Stimulated activated CD4-positive, alpha-beta T cell treated with anti-CD3 and anti-CD28 coated beads, Interleukin-4, amount 100 ng/mL, for 1 hour (primary cell): ENCODE measurements at places on chromosomes 3 and 15.
A peak's percentile ranks its signal among the peaks of the same experiment; 100 is the strongest.

DNA sequence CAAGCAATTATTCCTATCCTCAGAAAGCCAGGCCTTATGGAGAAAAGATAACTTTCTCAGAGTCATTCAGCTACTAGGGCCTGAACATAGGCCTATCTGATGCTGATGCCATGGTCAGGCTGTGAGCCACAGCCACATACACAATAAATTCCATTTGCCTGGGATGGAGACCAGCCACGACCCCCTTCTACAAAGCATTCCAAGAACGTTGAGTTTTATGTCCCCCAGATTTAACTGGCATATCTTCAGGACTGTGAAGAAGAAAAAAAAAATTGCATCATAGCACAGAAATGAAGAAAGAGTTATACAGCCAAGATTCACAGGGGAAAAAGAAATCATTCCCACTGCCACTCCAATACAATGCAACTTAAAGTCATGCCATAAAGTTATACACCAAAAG is 100.0 kb downstream of the THBS1 start:
- no peak for DNase-seq

DNA sequence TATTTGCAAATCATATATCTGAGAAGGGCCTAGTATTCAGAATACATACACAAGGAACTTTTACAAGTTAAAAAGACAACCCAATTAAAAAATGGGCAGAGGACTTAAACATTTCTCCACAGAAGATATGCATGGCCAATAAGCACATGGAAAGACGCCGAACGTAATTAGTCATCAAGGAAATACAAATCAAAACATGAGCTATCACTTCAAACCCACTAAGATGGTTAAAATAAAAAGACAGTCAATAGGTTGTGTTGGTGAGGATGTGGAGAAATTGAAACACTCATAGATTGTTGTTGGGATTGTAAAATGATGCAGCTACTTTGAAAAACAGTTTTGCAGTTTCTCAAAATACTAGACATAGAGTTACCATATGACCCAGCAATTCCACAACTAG is 61.2 kb upstream of the NEO1 start:
- DNase-seq: no peak

DNA sequence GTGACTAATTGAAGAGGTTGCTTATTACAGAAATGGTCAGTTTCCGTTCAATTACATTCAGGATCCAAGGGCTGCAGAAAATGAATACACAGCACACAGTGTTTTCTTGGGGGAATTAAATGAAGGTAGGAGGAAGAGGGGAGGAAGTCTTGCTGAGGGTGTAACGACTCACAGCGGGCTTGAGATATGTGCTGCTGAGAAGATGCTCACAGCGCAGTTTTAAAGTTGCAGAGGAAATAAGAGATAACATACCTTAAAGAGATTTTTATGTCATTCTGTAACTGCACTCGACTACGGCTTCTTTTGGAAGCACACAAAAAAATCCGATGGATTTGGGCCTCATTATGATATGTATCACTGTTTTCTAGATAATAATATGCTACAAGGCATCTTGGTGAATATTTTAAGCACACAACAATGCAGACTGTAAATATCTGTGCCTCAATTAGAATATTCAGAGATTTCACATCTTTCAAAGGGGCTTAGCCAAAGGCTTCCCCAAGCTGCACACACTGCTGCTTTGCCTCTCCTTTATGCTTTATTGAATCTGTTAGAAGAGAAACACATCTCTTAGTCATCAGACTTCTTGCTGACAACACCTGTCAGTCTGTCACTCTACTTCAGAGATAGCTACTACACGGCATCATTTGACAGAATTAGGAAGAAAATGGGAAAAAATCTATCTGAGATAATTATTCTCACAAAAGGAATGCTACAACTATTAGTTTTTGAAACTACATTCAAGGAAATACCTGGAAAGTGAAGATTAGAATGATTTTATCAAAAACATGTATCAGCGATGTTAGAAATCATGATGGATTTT is 773.2 kb downstream of the OTOL1 start:
- no peak for DNase-seq

DNA sequence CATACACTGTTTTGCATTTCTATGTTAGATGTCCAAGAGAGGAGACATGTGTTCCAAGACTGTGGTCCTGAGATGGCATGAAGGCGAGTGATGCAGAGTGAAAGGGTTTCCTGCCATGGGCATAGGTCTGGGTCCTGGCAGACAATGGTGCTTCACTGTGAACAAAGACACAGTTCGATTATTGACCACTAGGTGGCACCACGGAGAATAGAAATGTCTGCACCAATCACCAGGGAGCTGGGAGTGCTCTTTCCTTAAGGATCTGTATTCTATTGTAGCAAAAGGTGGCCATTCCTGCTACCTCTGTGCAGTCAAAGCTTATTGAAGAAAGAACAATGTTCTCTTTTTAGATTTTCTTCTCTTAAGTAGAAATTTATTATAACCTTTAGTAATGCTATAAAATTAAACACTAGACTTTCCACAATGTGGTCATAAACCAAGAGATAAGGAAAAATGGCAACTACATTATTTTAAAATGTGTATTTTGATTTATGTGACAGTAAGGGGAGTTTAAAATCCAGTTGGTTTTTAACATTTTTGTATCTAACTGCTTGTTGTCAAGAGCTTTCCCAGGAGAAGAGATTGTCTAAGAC is 88.7 kb downstream of the GABRG3 start:
- no peak for DNase-seq

- DNase-seq: no peak
Observed at GRCh38 chr3:102614021-102614569, 179.3 kb downstream of the ZPLD1 start.

DNA sequence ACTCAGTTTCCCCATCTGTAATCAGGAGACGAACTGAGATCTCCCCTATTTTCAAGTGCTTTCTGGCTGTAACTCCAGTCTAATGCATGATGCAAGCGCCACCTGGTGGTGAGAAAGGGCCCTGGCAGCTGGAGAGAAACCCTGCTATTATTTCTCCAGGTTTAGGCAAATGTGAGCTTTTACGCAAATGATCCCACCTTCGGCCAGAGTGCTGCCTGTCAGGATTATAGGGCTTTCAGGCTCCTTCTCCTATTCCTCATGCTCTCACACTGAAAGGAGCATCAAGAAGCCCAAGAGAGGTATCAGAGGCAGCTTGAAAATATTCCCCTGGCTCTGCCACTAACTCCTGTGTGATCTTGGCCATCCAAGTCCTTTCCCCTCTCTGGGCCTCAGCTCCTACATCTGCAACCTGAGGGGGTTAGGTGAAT is 93.9 kb upstream of the RASGRF1 start:
- DNase-seq: peak; percentile 68

DNA sequence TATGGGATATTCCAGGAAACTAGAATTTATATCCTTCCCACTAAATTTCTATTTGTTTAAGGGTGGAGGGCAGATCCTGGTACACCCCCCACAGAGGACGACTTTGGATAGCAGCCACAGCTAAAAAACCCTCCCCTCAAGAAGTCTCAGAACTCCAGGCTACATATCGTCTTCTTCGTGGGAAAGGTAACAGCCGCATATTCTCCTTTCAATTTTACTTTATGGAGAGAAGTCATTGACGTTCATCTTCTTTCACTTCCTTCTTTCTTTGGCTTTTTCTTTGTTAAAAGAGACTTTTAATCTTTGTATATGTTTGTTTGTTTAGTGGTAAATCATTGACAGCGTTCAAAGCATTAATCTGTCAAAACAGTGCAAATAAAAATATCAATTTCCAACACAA is 36.3 kb downstream of the TRIP4 start:
- DNase-seq: no peak

DNA sequence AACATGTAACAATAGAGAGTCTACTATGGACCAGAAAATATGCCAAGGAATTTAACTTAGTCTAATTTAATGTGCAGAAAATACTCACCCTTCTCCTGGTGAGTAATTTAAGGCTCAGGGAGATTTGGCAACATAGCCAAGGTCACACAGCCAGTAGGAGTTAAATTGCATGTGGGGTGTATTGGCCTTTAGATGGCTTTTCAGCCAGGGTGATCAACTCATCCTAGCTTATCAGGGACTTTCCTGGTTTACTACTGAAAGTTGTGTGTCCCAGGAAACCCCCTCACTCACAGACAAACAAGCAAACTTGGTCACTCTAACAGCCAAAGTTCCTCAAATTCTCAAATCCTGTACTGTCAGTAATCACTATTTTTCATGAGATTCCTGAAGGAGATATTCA is 2.6 kb upstream of the SLC9A9 start:
- no peak for DNase-seq

- DNase-seq: no peak
Observed at GRCh38 chr3:72317491-72317890, 530.8 kb downstream of the SHQ1 start.

DNA sequence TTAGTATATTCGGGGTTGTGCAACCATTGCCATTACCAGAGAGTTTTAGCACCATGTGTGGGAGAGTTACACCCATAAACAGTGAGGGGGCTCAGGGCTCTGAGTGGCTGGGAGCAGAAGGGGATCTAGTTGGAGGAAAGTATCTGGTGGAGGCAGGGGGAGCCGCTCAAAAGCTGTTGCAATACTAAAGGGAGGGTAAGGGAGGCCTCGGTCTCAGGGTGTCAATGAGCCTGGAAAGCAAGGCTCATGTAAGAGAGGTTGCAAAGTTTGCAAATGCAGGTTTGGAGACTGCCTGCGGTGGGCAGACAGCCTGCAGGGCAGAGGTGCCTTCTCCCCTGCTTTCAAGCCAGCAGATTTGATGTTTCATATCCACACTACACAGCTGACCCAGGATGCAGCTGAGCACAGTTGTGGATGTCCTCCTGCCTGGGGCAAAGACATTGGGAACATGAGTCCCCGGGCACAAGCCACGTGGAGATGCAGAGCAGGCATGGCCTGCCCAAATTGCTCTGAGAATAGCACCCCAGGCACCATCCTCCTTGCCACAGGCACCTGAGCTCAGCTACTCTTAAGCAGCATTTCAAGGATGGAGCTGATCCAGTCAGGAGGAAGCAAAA is 181.4 kb downstream of the TLE3 start:
- DNase-seq: no peak

DNA sequence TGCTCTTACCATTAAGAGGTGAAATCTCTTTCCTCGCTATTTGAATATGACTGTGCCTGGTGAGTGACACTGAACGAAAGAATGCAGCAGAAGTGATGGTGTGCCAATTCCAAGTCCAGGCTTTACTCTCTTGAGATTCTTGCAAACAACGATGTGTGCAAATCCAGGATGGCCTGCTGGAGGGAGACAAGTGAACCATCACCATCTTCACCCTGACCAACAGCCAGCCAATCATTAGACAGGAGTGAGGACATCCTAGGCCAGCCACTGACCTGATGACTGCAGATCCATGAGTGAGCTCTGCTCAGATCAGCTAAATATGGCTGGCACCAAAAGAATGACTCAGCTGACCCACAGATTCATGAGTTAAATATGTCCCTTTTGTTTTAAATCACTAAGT is 878.0 kb downstream of the PDCD6IP start:
- no peak for DNase-seq

- DNase-seq: no peak
Observed at GRCh38 chr3:172675441-172676193, 35.2 kb downstream of the NCEH1 start.

DNA sequence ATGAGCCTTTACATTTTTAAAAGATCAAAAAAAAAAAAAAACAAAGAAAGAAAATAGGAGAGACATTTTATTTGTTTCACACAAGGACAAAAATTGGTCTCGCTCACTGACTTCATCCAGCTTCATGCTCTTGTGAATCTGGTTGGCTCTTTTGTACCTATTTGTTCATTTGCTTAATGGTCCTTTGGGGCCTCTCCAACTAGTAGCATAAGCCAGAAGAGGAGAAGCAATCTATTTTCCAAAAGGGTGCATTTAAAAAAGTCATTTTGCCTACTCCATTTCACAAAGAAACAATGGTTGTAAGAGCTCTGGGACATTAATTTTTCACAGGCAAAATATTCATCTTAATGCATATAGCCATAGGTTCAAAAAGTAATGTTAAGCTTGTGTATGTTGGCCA is 168.3 kb upstream of the ADAMTS9 start:
- DNase-seq: no peak

GRCh38 chr15:50328116-50328515 is 26.9 kb downstream of the GABPB1 start:
- DNase-seq: no peak

GRCh38 chr3:154176036-154176435 is 54.8 kb downstream of the ARHGEF26 start:
- DNase-seq: no peak

GRCh38 chr3:4731543-4732111 is 238.5 kb downstream of the ITPR1 start:
- no peak for DNase-seq

- DNase-seq: no peak
Observed at GRCh38 chr3:170734043-170734734, 135.8 kb downstream of the RPL22L1 start.

GRCh38 chr3:76859596-76859995 is 180.3 kb upstream of the ROBO2 start:
- DNase-seq: no peak

GRCh38 chr3:105845488-105845887 is 23.3 kb downstream of the CBLB start:
- no peak for DNase-seq

DNA sequence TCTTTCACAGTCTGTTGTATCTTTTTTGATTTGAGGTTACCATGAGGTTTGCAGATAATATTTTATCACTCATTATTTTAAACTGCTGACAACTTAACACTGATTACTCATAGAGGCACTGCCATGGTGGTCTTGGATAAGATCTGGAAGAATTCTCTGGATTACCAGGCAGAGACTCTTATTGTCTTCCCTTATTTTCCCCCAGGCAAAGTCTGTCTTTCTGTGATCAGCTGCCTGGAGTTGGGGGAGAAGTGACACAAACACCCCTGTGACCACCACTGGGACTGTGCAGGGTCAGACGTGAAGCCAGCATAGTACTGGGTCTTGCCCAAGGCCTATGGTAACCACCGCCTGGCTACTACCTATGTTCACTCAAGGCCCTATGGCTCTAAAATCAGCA is 4.7 kb downstream of the PATL2 start:
- DNase-seq: no peak

- no peak for DNase-seq
Observed at GRCh38 chr15:92120094-92120795, 266.7 kb downstream of the SLCO3A1 start.

GRCh38 chr15:100930306-100930848 is 11.2 kb downstream of the LRRK1 start:
- no peak for DNase-seq

DNA sequence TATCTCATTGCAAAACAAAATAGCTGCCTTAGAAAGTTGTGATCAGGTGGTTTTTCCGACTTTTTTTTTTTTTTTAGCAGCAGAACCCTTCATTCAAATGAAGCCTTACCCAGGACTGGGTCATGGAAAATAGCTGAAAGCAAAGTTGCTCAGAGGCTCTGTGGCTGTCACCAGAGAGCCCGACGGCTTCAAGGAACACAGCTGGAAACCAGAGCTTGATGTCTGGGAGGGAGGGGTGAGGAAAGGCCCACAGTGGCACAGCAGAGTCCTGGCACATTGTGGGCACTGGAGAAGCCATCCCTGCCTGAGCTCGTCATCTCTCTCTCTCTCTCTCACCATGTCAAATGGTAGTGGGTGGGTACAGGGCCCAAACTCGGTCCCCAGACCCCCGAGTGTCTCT is 77.5 kb downstream of the RPN1 start:
- no peak for DNase-seq

GRCh38 chr3:45109771-45110508 is 36.2 kb downstream of the CDCP1 start:
- DNase-seq: no peak

- DNase-seq: no peak
Observed at GRCh38 chr3:52350416-52350815, 34.3 kb downstream of the DNAH1 start.

GRCh38 chr3:179376474-179376873 is 29.0 kb downstream of the MFN1 start:
- no peak for DNase-seq
